ENCODE measurements at places on chromosomes 7 and 10.
A peak's percentile ranks its signal among the peaks of the same experiment; 100 is the strongest.

GRCh38 chr7:102875700-102876295 is 37.0 kb upstream of the LRRC17 start:
- no peak for DNase-seq

DNA sequence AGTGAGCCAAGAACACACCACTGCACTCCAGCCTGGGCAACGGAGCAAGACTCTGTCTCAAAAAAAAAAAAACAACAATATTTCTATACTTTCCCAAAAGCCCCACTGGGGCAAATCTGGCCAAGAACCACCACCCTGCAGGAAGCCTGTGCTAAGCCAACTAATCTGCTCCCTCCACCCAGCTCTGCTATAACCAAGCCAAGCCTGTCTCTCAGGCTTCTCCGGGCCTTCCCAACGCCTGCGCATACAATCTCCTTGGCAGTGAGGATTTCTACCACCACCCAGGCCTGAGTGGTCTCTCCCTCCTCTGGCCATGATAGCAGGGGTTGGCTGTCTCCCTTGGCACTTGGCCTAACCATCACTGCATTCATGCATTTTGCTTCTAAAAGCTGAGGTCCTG is 14.2 kb downstream of the DDX56 start:
- no peak for DNase-seq

DNA sequence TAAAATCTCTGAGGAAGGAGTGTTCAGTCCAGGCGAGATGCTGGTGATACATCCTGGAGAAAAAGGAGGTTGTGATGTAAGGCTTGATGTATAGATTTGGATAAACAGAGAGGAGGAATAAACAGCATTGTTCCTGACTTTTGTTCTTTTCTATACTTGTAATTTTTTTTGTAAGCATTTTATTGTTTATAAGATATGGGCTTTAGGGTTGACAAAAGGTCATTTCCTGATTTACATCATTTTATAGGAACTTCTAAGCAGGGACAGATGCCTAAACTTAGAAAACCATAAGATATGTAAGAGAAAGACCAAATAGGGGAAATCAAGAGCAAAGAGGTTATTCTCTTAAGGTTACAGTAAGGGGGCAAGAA is 16.7 kb upstream of the SLC26A4 start:
- no peak for DNase-seq

- no peak for DNase-seq
Observed at GRCh38 chr7:33190688-33191304, 61.4 kb downstream of the BBS9 start.

DNA sequence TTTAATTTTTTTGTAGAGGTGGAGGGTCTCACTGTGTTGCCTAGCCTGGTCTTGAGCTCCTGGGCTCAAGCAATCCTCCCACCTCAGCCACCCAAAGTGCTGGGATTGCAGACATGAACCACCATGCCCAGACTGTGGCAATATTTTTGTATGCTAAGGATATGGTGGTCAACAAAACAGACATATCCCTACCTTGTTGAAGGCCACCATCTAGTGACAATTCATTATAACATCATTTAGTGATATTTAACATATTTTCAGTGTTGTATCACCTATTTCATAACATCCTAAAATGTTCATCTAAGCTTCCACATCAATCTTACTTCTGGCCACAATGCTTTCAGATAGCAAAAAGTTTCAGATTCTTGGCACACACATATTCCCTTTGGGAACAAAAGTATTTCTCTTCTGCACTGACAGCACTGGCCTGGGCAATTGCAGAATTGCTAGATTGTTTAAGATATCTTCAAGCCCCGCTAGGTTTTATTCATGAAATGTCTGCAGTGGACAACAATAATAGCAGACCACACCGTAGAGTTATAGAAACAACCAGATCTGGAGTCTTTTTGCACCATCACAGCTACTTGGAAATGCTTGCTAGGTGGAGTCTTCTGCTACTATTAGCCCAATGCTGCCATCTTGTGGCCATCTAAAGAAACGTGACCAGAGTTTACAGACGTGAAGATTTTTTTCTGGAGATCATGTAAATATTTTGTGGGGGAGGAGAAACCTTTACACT is 58.4 kb downstream of the DNAJC12 start:
- DNase-seq = peak; percentile 48

DNA sequence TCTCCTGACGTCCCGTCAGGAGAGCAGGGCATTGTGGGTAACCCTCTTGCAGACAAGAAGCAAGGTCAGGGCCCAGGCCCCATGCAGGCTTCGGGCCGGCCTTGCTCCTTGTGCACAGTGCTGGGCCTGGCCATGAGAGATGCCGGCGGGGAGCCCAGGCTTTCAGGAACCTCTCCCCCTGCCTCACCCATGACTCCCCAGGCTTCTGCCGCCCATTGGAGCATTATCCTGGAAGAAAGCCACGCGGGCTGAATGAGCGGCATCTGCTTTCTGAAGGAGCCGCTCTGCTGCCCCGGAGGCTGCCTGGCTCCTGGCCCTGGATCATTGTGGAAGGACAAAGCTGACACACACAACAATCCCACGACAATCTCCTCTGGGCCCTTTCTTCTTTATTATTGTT is 233.5 kb downstream of the TCF7L2 start:
- DNase-seq = no peak

DNA sequence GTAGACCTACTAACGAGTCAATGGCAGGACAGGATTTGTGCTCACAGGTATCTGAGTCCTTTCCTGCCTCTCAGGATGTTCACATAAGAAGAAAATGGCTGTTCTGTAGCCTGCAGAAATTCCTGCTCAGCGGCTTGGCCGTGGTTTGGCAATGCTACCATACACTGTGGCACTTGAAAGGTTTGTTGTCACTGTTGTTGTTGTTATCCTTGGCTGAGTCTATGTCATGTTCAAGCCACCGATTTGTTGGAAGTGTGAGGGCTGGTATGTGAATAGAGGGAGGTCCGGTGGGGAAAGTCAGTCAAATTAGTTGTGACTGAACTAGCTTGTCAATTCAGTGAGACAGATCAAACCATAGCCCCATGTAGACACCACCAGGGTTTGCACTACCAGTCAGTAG is 199.9 kb downstream of the TRIL start:
- no peak for DNase-seq

DNA sequence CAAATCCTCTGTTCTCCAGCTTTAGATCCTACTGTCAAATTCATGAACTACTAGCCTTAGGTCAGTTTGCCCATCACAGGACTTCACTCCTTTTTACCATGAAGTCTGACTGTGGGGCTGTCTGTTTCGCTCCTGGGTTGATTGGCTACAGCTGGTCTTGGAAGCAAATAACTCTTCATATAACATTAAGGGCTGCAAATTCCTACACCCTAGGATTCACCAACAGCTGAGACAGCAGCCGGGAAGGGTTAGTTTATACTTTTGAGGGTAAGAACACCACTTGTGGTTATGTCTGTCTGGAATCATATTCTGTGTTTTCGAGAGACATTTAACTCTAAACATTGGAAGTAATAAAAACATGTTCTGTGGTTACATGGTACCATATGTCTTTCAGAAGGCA is 55.9 kb upstream of the KIAA1217 start:
- no peak for DNase-seq

DNA sequence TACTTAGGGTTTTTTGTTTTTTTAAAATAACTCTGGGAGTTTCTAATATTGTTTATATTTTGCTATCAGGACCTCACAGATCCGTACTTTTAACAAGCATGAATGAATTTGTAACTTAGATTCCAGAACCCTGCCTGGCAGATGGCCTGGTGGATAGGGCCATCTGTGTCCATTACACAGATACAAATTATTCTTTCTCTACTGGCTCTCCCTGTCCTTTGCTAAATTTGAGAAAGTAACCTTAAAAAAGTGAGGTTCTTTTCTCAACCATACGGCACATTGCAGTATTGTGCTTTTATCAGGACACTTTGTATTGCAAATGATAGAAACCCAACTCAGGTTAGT is 26.6 kb downstream of the LCOR start:
- DNase-seq = no peak

DNA sequence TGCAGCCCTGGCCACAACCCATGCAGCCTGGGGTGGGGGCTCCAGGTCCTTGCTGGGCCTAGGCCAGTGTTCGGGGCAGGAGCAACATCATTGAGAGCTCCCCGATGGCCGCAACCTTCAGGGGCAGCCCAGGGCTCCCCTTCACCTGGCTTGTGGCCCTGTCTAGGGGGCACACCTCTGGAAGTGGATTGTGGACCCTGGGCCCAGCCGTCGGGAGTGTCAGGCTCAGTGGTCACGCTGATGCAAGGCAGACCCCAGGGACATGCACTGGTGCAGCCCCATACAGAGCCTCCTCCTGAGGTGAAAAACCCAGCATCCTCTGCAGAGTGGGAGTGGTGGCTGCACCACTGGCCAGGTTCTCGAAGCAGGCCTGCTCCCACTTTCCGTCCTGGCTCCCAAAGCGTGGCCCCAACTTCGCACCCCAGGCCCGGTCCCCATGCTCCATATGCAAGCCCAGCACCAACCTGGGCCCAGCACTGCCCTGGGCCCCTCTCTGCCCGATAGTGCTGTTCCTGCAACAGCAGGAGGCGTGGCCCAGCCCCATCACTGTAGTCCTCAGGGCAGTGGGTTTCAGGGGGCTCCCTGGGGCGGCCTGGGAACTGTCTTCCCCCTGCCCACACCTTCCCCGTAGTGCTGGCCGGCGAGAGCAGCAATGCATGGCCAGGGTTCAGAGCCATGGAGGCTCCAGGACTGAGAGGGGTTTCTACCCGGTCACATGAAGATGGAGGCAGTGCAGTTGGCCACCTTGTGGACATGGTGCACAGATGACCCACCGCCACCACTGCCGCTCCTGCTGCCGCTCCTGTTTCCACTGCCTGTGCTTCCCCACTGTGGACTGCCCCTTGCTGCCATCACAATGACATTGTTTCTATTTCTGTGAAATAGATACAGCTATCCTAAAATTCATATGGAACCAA is 303.9 kb upstream of the NRG3 start:
- DNase-seq = no peak

GRCh38 chr10:100653957-100654781 is 91.2 kb upstream of the PAX2 start:
- no peak for DNase-seq

DNA sequence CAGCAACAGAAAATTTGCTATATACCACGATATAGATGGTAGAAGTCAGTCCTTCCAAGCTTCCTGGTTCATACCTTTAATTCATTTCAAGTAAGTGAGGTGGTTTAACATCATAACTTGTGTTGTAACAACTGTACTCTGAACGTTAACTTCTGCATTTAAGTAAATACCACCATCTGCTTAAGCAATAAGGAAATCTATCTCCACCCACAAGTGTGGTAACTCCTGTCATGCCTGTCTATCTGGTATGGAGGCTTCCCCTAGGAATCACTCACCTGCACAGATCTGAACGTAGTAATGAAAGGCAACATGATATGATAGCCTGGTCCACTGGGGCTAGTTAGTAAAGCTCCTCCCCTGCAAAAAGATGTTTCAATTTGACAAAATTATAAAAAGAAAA is 2.3 kb downstream of the ERLIN1 start:
- DNase-seq = no peak

GRCh38 chr7:26500749-26501352 is 209.2 kb downstream of the SNX10 start:
- no peak for DNase-seq

- no peak for DNase-seq
Observed at GRCh38 chr10:131561897-131562296, 250.4 kb upstream of the TCERG1L start.

GRCh38 chr7:41873741-41874140 is 170.9 kb upstream of the INHBA start:
- no peak for DNase-seq

GRCh38 chr7:153628406-153628805 is 423.8 kb upstream of the DPP6 start:
- DNase-seq = no peak

- DNase-seq = no peak
Observed at GRCh38 chr7:67990716-67991115, 994.1 kb downstream of the TYW1 start.

DNA sequence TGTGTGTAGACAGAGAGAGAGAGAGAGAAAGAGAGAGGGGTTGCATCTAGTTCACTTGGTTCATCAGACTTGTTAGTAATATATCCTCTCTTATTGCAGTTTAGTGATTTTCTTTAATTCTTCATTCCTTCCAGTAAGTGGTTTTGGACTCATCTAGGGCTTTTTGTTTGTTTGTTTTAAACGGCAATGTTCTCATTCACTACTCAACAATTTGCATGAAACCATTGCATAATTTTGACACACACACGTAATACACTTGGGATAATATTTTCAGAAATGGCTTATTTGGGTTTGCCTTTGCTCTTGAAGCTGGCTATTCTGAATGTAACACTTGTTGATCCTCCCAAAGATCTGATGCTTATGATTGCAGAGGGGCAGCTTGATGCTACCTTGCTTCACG is 16.4 kb upstream of the ZNF32 start:
- DNase-seq = no peak

DNA sequence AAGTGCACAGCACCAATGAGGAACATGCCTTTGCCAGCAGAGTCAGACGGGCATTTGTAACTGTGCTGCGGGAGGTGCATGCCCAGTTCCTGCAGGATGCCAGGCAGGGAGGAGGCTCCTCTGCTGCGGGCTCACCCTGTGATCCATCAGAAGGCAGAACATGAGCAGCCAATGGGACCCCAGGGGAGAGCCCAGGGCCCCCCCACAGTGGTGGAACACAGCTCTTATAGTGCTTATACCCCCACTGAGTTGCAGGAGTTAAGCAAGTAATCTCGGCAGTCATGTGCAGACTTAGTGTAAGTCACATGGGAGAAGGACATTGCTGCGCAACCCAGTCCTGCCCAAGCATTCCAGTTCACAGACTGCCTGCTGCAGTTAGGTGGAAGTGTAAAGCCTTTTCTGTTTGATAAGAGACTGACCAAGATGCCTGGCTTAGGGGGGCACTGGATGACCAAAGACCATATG is 120.3 kb upstream of the TMEM106B start:
- DNase-seq = no peak

DNA sequence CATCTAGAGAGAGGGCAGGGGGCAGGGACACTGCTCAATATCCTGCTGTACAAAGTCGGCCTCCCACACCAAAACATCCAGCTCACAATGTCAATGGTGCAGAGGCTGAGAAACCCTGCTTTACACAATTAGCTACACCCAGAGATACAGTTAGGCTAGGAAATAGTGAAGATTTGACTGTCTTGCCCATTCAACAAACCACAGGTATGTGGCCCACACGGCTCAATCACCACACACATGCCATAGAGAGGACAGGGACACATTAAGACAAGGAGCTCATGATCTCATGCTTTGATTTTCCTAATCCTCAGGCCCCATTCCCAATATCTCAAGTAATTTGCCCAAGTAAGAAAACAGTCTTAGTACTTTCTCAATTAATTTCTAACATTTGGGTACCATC is 110.4 kb downstream of the OSBPL3 start:
- DNase-seq = no peak

DNA sequence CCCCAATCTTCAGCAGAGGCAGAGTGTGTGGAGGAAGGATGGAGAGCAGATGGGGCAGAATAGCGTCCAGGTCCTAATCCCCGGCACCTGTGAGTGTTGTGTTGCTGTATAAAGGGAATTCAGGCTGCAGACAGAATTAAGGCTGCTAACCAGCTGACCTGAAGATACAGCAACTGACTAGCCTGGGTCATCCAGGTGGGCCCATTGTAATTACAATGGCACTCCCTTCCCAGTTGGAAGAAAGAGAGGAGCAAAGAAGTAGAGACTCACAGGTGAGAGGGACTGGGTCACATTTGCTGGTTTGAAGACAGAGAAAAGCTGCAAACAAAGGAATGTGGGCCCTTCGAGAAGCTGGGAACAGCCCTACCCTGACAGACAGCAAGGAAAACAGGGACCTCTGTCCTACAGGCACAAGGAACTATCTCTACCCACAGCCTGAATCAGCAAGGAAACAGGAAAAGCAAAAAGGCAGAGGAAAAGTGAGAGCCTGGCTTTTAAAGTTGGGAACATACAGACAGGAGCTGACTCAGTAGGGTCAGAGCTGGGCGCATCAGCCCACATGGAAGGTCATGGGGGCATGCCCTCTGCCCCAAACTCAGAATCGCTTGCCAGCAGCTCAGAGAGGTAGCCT is 11.6 kb upstream of the TMEM72 start:
- DNase-seq = no peak
